ENCODE measurements at places on chromosomes 7 and 10. TPM values are rescaled to one million over a fixed set of nuclear protein-coding genes. Genes with fewer than 3 reads are reported as not detected.

- DNase-seq, result no peak
Measured at GRCh38 chr7:38306914-38307313, 33.5 kb upstream of the TARP start.

GRCh38 chr10:61211468-61211867 lies 241.7 kb downstream of the TMEM26 start:
- DNase-seq, result no peak

GRCh38 chr7:113087071-113087998 lies 708 bp upstream of the GPR85 start:
- DNase-seq, result peak; percentile 73

DRGX gene
- not detected for total RNA-seq

DNA sequence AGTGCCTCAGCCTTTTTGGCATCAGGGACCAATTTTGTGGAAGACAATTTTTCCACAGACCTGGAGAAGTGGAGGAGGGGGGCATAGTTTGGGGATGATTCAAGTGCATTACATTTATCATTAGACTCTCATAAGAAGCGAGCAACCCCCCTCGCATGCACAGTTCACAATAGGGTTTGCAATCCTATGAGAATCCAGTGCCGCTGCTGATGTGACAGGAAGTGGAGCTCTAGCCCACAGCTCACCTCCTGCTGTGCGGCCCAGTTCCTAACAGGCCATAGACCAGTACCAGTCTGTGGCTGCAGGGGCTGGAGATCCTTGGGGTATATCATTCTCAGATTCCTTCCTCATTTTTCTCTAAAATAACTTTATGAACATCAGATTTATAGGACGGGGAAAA lies 50.8 kb downstream of the ATAD1 start:
- peak; percentile 74 for DNase-seq

DNA sequence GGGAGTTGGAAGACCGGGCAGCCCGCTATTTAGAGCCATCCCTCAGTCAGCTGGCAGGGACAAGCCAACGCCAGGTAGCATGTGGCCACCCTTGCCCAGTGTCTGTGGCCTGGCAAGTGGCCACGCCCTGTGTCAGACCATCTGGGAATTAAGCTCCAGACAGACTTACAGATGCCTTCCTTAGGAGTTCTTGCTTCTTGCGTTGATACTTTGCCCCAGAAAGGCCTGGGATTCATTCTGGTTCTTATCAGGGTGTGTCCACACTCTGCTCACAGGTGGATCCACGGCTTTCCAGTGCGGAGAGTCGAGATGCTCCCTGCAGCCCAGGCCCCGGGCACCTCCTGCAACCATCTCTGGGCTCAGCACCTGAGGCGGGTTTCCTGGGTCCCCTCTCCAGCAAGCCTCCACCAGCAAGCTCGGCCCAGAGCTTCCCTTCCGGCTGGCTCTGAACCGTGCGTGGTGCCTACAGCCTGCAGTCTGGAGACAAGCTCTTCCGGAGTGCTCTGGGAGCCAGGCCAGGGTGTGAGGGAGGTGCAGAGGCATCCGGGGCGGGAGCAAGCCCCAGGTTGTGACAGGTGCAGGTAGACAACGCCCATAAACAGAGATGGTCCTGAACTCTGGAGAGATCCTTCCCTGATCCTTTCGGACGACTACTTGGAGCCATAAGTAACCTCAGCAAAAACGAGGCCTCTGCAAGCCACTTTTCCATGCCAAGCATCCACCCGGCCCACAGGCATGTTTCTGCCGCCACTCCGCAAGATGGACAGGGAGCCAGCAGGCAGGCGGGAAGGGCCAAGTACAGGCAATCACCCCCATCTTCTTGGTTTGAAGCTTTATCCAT lies 32.3 kb upstream of the PPIF start:
- DNase-seq, result no peak

DMBT1 gene
- total RNA-seq, result not detected

RAMP3 gene
- total RNA-seq, result not detected

DNA sequence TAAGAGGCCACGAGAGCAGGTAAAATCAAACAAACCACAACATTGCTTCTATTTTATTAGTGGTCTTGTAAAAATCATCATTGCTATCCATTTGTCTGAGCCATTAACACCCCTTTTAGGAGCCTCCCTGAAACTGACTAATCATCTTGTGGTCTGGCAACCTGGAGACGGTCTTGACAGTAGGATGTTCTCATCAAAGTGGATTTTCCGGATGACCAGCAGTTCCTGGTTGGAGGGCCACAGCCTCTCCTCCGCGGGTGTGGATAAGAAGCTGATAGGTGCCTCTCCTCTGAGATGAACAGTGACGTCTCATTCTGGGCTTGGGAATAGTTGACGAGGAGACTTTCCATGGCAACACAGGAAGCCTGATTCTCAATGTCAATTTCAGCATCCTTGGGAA lies 490.7 kb downstream of the TYW1 start:
- no peak for DNase-seq

DNA sequence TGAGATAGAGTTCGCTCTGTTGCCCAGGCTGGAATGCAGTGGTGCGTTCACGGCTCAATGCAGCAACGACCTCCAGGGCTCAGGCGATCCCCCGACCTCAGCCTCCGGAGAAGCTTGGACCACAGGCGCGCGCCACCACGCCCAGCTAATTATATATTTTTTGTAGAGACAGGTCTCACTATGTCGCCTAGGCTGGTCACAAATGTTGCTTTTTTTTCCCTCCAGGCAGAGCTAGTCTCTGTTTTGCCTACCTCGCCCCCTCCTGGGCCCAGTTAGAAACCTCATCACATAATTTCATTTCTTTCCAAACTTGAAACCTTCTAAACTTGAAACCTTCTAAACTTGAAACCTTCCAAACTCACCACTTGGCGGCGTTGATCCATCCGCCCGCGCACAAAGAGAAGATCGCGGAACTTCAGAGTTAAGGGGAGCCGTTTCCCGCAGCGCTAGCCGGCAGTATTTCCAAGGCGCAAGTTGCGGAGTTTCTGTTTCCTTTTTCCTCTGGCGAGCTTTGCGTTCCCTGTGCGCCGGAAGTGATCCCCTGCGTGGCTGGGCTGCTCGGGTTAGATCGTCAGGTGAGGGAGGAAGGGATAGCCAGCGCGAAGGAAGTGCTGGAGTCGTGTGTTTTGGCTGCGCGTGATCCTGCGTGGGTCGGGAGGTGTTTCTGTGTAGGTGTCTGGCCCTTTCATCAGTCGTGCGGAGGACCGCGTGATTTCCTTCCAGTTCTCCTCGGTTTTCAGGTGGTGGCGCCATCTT lies at the start of gene SSBP1:
SSBP1 (plus strand) TSS at position 523 of the 756 bp plus-strand sequence. CDS start 809 bp downstream, outside the sequence.
- peak; percentile 91 for DNase-seq

- no peak for DNase-seq
Measured at GRCh38 chr7:31724696-31725095, 37.7 kb downstream of the PPP1R17 start.

- peak; percentile 25 for DNase-seq
Measured at GRCh38 chr10:78980354-78980753, 88.4 kb upstream of the ZMIZ1 start.

LIPN gene
- not detected for total RNA-seq

CAPZA2 gene
- total RNA-seq, result 157 TPM

DNA sequence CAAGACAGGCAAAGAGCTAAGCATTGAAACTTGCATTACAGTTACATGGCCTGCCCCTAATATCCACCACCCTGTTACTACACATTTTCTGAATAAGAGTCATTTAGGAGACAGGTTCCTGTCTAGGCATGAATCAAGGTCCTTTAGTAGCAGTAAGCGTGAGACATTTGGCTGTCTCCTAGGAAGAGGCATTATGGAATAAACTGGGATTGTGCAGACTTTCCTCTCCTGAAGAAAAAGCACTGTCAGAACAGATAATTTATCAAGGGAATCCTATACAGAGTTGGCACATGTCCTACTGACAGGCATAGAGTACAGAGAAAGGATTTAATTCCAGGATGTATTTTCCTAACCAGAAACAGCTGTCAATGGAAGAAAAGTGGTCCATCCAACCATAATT lies 111.9 kb downstream of the INHBA start:
- DNase-seq, result no peak

DNA sequence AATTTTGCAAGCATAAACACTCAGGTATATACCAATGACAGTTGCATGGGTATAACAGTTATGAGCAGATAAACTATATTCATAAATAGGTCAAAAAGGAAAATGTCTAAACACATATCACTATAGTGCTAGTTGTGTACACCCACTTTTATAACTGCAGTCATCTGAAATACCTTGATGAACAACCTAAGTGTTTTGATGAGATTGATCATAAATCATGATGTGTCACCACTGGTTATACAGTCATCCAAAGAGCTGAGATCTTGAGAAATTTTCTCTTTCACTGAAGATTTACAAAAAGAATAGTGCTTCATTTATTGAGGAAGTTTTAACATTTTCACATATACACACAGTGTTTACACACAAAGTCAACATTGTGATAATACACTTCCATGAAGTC lies 78.6 kb upstream of the SLC25A13 start:
- no peak for DNase-seq

- DNase-seq, result no peak
Measured at GRCh38 chr10:125152450-125153368, 7.7 kb downstream of the CTBP2 start.

ATOH7 gene
- total RNA-seq, result not detected

DNA sequence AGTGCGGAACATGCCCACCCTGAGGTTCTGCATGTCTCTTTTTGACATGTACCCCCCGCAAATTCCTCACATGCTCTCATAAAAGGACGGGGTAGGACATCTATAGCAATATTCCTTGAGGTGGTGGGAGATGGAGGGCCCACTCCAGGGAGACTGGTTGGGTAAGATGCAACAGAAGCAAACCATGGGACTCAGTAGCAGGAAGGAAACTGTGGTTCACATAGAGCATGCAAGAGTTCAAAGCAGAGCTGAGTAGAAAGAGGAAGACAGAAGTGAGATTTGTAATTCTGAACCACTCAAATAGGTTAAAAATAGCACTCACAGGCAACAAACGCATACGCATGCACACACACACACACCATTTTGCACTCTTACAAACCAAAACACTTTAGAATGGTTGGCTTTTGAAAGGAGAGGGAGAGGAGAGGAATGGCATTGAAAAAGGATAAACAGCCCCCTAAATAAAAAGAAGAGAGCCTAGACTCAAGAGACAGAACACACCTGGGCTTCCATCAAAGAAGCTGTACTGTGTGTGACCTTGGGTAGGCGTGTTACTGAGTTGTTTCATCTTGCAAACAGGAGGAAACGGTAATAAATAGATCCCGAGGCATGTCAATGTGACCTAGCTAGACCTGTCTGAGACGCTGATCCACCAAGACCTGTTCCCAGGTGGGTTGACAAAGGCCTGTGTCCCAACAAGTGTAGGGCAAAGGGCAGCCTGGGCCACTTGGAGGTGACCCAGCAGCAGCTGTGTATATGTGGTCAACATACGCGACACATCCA lies 77.6 kb upstream of the LRRC4 start:
- no peak for DNase-seq

- DNase-seq, result peak; percentile 7
Measured at GRCh38 chr7:26868841-26869495, 4.6 kb upstream of the SKAP2 start.

- peak; percentile 14 for DNase-seq
Measured at GRCh38 chr10:129521161-129522025, 54.4 kb downstream of the MGMT start.

DNA sequence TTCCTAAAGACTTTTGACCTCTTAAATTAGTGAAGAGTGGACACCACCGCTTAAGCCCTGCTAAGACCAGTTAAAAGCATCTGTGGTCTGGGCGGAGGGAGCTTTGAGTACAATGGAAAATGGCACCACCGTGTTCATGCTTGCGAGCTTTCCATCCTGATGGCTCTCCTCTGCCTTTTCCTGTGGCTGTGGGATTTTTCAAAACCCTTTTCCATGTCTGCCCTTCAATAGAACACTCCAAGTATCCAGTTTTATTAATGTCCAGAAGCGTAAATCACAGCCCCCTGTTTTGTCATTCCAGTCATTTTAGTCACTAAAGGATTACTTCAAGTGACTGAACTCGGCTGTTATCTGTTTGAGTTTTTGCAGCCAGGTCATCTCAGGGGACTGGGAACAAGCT lies 181.8 kb downstream of the MGMT start:
- DNase-seq, result no peak

Measured in SJSA1 (cell line).